ENCODE measurements at places on chromosomes 1 and 21.
A peak's percentile ranks its signal among the peaks of the same experiment; 100 is the strongest.

GRCh38 chr1:180527101-180527669 is 24.8 kb upstream of the ACBD6 start:
- DNase-seq: no peak

GRCh38 chr1:119748040-119748439 is 20.7 kb downstream of the HMGCS2 start:
- DNase-seq: no peak

DNA sequence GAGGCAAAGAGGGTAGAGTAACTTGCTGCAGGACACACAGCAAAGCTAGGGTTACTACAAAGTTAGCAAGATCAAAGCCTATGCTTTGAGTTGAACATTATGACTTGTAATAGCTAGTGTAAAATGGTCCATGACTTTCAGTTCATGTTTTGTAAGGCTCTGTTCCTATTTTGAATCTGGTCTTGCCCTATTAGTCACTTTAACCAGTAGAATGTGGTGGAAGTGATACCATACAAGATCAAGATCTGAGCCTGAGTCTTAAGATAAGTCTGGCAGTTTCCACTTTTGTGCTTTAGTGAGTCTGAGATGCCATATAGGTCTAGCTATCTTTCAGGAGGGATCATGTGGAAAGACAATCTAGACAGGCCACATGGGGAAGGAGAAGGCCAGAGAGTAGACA is 282.1 kb upstream of the BRINP3 start:
- DNase-seq: no peak

GRCh38 chr1:39623053-39623452 is 16.4 kb downstream of the HEYL start:
- DNase-seq: no peak

GRCh38 chr1:154335025-154335714 is 9.8 kb downstream of the ATP8B2 start:
- DNase-seq: peak; percentile 90

DNA sequence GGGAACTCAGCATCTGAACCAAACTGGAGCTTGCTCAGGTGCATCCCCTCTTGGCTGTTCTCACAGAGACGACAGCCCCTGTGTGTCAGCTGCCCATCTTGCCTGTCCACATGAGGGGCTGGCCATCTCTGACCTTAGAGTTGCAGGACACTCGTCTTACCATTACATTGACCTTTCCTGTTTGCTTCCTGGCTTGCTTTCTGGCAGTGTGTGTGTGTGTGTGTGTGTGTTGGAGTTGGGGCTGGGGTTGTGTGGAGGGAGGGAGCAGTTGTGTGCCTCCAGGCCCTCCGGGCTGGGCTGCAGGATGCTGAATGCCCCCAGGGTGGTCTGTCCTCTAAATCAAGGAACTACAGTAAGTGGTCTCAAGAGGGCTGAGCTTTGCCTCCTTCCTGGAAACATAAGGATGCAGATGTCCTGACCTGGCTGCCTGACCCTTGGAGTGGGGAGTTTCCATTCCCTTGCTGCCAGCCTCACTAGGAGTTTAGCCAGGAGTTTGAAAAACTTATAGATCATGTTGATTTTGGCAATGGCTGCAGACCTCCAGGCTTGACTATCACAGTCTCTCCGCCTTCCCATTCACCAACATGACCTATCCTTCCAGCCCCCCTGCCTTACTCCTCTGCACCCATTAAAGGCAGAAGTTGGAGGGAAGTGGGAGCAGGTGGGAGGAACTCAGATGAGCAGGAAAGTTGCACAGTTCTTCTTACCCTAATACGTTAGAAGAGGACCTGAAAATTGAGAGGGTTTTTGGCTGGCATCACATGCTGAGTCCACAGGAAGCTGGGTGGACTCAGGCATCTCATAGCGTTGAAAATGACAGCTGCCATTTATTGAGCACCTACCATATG is 19.0 kb downstream of the RASSF5 start:
- no peak for DNase-seq

DNA sequence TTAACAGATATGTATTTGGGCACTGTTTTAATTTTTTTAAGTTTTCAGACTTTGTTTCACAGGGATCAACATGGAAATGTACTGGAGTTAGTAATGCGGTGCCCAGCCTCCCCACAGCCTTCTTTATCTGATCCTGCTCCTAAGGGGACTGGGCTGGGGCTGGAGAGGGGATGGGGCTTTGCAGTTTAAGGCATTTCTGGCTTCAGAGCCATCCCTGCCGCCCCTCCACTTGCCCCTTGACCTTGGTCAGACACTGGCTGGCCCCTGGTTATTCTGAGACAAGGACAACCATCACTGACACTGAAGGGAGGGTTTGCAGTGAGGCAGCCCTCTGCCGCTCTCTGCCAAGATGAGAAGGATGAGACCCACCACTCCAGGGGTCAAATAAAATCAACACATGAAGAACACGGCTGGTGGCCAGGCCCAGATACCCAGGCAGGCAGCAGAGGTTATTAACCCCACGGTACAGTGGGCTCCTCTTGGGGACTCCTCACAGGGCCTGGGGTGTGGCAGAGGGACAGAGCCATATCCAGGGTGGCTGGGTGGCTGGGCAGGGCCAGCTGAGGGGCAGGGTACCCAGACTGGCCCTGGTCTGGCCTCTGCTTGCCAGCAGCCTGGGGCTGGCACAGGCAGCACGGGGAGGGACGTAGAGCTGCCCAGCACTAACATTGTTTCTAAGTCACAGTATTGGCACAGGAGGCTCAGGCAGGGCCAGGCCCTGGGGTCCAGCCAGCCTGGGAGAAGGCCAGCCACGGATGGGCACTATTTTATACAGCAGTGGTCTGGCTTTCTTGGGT is 7.2 kb upstream of the UBE2U start:
- no peak for DNase-seq

DNA sequence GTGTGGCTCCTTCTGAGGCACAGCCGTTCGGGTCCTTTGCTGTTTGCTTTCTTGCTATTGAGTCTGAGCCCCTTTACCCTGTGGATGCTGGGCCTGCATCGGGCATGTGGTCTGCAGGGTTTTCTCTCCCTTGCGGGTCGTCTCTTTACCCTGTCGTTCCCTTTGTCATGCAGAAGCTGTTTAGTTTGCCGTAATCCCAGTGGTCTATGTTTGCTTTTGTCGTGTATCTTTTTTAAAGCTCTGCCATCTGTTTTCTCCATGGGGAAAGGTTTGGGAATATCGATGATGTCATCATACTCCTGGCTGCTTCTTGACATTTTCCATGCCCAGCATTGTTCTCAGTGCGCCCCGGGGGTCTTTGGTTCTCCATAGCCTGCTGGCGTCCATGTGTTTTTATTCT is 68.2 kb downstream of the AGPAT3 start:
- DNase-seq: no peak

DNA sequence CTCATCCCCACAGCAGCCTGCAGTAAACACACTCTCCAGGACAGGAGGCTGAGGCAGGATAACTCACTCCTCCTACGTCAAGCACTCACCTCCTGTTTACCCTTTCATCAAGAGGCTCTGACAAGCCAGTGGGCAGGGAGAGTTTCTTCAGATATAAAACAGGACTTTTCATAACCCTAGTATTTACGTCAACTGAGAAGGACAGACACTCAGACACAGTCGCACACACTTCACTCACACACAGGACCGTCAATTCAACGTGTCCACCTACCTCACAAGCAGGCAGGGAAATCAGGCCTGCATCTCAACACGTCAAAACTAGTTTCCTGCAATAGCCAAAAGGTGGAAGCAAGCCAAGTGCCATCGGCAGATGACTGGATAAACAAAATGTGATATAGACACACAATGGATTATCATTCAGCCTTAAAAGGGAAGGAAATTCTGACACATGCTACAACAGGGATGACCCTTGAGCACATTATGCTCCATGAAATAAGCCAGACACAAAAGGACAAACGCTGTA is 48.6 kb downstream of the ITPKB start:
- no peak for DNase-seq

- DNase-seq: no peak
Measured at GRCh38 chr1:54813485-54814125, 12.5 kb upstream of the TTC22 start.

DNA sequence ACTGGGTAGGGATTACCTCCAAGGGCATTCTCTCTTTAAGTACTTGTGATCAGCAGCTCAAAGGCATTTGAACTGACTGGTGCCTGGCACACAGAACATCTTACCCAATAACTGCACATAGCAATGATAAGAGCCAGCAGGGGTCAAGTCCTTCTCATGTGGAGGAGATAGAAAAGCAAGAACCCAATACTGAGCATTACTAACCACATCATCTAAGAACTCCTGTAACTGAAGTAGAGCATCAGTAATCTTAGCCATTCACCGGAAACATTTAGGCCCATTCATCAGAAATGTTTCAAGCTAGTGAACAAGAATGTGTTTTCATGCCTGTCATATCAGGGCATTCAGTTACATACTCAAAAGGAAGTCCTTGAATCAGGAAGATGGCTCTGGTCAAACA is 33.6 kb upstream of the THEM4 start:
- DNase-seq: no peak

DNA sequence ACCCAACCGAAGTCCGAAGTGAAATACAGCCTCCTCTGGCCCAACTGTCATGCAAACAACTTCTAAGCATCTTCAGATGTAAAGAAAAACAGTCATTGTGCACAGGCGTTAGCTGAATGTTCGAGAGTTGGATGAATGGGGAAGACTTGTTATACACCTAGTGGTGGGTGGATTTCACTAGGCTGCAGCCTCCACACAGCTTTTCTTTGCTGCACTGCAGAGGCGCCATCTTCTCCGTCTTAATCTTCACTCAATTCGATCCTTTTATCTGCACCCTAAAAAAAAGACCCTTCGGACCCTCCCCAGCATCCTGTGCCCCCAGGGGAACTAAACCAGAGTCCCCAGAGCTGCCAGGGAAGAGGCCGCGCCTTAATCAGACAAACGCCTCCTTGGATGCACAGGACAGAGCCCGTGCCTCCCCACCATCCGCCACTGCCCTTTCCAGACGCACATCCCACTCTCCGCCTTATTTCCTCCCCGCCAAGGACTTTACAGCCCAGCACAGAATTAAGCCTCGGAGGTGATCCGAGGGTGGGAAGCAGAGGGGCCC is 1.4 kb downstream of the APP start:
- peak; percentile 41 for DNase-seq

GRCh38 chr1:171152549-171152948 is 32.6 kb upstream of the FMO2 start:
- DNase-seq: no peak

DNA sequence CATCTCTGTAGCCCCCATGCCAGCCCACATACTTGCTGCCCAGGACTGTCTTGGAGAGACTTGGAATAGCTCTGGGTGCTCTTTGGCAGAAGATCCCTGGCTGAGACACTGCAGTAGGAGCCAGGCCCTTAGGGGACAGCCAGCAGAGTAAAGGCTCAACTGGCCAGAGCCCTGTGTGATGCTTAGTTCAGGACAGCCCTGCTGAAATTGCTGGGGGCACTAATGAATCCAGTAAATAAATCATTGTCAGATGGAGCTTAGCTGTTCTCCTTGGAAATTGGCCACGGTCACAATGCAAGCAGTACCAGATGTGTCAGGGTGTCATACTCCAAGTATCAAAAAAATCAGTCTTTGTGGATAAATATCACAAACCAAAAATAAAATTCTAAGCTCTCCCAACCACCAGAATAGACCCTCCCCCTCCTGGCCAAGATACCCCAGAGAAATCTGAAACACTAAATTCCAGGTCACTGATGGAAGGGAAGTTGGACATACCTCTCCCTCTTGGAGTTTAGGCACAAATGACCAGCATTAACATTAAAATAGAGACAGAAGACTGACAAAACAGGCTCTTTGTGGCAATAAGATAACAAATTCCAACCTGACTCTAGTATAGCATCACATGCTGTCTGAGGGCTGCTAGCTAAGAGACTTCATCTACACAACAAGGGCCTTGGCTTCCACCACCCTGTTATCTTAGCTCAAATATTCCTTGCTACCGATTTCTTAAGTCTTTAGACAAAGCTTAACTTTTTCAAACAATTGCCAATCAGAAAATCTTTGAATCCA is 83.2 kb upstream of the DNAH14 start:
- no peak for DNase-seq

- no peak for DNase-seq
Measured at GRCh38 chr1:229452956-229453801, 19.3 kb upstream of the ACTA1 start.

GRCh38 chr1:45796381-45796780 is 7.0 kb upstream of the MAST2 start:
- DNase-seq: no peak

DNA sequence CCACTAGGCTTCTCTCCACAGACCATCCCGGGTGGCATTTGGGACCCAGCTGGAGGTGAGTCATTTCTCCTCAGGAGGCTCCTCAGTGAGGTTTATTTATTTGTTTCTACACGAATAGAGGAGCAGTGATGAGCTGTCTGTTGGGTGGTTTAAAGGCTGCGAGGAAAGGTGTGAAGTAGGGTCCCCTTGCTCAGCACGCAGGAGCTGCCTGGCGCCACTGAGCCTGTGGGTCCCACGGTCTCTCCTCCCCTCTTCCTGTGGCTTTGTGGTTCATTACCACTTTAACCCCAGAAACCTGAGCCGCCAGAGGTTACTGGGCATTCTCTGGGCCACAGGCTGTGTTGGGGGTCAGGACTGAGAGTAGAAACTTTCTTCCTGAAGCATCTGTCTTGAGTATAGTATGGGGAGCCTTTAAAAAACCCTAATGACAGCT is 39.9 kb downstream of the IL6R start:
- DNase-seq: no peak

GRCh38 chr1:178127482-178128191 is 33.7 kb downstream of the RASAL2 start:
- DNase-seq: no peak

DNA sequence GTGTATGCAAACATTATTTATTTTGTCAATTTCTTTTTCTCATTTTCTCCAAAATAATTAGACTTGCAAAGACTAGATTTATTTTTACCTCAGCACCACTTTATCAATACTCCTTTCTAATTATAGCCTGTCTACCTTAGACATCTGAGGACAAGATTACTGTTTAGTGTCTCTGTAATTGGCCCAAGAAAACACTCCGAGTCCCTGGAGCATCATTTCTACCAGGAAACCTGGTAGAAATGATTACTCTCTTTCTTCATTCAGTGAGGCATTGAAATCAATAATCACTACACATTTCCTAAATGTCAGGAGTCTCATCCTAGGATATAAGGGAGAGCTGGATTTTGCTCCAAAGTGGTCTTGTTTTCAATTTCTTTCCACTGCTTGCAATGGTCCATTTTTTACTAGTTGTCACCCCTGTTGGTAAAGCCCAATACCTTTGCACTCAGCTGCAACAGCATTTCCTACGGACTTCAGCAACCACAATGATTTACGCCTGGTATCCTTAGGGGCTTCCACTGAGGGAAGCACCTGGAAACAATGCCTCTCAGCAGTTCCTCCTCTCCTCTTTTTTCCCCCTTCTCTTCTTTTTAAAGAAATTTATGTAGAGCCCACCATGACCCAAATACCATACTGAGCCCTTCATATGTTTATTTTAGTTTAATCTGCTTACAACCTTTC is 64.6 kb downstream of the GRIK1 start:
- DNase-seq: no peak

GRCh38 chr21:36175771-36176565 is 19.3 kb downstream of the DOP1B start:
- DNase-seq: no peak

- no peak for DNase-seq
Measured at GRCh38 chr1:212749821-212750535, 41.6 kb downstream of the NSL1 start.

All from stimulated activated CD4-positive, alpha-beta T cell treated with anti-CD3 and anti-CD28 coated beads, Interleukin-4, amount 100 ng/mL, for 4 hours (primary cell).